Left renal cortex interstitium (tissue), 4 donors: ENCODE measurements at places on chromosomes 6 and 20. TPM values are rescaled to one million over a fixed set of nuclear protein-coding genes. Genes with fewer than 3 reads are reported as not detected.

DNA sequence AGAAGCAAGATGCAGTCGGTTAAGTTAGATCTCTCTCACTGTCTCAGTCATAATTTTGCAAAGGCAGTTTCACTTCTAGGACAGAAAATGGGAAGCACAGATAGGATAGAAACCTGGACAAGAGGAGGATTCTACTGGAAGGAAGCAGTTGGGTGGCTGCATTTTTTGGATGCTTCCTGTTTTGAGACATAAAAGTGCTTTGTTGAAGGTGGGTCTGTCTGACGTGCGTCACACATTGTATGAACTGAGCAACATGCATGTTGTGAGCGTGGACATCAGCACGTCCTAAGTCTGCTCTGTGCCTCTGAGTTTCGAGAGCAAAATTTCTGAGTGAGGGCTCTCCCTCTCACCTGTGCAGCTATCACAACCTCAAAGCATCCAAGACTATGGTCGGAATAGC is 68.7 kb upstream of the SNX9 start:
- DNase-seq = no peak

GRCh38 chr6:42978487-42978838 is 518 bp downstream of the PEX6 start:
- DNase-seq = no peak

DNA sequence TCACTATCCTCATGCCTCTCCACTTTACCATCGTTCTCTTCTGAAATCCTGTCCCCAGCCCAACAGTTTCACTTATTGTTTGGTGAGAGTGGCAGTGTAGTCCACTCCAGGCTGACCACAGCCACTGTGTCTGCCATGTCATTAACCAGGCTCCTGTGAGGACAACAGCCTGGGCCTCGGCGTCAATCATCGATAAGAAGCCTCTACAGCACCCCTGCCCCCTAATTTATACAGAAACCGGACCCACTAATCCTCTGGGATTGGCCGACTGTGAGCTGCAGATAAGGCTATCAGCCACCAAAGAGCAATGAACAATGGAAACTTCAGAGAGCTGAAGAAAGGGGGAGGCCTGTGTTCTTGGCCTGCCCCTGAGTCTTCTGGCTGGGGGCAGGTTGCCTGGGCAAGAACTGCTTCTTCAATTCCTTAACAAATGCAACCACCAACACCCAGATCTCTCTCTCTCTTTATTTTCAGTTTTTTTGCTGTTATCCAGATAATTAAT is 3.4 kb downstream of the EGFL8 start:
- DNase-seq = no peak

TUBE1 gene
- polyA plus RNA-seq = 25.0 TPM

DNA sequence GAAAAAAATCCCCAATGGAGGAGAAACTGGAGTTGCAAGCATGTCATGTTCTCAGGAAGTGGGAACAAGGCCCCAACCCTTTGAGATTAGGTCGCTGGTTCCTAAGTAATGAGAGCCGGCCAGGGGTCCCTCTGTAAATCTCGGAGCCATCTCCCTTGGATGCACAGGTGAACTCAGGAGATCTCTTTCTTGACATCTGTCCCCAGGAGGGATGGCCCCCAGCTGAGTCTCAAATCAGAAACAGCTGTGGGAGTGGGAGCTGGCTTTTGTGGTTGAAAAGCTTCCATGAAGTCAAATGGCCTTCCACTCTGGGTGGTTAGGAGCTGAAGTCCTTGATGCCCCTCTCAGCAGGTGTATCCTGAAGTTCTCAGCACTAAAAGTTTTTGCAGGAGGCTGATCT is 257.1 kb downstream of the BMP7 start:
- no peak for DNase-seq

DNA sequence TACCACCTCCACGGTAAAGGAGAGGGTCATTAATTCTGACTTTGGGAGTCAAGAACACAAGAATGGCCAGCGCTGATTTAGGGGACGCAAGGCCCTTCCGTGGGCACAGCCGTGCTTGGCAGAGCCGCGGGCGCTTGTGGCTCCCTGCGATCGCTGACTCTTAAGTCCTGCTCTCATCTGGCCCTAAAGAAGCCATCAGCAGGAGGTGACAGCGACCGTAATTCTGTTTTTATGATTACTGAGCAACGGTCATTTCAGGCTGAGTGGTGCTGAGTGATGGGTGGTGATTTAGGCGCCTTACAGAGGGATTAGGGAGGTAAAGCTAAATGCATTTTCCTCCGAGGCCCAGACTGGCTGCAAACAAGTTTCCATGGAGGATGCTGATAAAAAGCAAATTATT is 364.6 kb upstream of the SULF2 start:
- DNase-seq = no peak

DNA sequence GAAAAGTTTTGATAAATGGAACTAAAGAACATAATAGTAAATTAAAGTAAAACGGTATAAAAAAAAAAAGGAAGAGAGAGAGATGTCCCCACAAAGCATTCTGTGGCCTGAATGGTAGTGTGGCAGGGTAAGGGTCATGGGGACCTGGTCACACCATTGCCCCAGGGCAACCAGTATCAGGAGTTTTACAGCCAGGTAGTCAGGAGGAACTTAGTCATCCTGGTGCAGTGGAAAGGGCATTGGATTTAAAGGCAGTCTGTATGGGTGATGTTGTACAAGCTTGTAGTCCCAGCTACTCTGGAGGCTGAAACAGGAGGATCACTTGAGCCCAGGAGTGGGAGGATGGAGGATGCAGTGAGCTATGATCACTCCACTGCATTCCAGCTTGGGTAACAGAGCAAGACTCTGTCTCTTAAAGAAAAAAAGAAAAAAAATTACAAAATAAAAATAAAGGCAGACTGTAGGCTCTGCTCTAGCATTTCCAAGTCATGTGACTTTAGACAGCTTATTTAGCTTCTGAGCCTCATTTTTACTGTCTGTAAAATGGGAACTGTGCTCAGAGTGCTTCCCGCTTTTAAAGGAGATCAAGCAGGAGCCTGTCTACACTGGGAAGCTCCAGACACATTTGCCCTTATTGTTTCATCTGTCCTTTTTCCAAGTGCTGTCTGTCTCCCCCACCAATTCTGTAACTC is 112.8 kb upstream of the ARMC2 start:
- DNase-seq = no peak

- no peak for DNase-seq
Observed at GRCh38 chr20:25283221-25283951, 35.5 kb downstream of the PYGB start.

WASF1 gene
- 44.9 TPM for polyA plus RNA-seq

SCRT2 gene
- 0.17 TPM for polyA plus RNA-seq
